ENCODE measurements at places on chromosomes 16 and 17.

DNA sequence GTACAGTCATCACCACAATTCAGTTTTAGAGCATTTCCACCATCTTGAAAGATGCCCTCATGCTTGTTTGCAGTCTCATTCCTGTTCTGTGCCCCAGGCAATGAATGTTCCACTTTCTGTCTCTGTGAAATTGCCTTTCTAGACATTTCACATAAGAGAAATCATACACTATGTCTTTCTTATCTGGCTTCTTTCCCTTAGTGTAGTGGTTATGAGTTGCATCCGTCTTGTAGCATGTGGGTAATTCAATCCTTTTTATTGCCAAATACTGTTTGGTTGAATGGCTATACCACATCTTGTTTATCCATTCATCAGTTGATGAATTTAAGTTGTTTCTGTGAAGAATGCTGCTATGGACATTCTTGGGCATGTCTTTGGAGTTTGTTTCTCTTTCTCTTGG, 132.5 kb upstream of the PLCG2 start:
- DNase-seq: no peak

DNA sequence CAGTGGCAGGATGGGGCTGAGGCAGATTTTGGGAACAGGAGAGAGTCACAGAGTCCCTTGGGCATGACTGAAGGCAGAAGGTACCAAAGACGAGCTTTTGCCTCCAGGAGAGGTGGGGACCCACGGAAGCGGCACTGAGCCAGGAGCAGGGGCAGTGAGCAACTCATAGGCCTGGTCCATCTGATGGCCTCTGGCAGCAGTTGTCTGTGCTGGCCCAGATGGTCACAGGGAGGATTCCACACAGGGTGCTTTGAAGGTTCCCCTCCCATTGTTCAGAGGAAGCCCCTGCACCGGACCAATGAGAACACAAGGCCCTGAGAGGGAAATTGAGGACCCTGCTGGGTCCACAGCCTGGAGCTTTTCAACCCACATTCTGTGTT, 360.3 kb upstream of the TNRC6C start:
- DNase-seq: no peak

GRCh38 chr16:79150151-79150550, 450.4 kb downstream of the MAF start:
- DNase-seq: no peak

DNA sequence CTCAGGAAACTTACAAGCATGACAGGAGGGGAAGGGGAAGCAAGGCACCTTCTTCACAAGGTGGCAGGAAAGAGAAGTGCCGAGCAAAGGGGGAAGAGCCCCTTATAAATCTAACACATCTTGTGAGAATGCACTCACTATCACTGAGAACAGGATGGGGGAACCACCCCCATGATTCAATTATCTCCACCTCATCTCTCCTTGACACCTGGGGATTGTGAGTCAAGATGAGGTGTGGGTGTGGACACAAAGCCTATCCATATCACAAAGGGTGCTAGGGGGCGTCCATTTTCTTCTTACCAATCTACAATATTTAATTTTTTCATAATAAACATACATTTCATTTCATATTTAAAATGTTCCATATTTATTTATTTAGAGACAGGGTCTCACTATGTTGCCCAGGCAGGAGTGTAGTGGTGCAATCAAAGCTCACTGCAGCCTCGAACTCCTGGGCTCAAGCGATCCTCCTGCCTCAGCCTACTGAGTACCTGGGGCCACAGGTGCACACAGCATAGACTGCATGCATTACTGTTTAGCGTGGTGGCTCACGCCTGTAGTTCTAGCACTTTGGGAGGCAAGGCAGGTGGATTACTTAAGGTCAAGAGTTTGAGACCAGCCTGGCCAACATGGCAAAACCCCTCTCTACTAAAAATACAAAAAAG, 26.5 kb upstream of the FAAP100 start:
- no peak for DNase-seq

DNA sequence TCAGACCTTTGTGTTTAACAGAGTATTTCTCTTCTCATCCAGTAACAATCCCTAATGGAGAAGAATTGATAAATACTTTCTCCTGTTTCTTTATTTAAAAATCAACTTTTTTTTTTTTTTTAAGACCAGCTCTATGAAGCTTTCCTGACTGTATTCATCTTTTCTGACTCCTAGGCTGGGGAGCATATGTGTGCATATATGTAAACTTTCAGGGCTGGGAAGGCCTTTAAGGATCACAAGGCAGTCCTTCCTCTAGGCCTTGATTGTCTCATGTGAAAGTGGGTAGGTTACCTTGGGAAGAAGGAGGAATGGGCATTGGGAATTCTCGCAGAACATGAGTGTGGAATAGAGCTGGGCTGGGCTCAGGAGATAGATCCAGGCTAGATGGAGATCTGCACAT, 292.9 kb upstream of the SALL1 start:
- DNase-seq: no peak

DNA sequence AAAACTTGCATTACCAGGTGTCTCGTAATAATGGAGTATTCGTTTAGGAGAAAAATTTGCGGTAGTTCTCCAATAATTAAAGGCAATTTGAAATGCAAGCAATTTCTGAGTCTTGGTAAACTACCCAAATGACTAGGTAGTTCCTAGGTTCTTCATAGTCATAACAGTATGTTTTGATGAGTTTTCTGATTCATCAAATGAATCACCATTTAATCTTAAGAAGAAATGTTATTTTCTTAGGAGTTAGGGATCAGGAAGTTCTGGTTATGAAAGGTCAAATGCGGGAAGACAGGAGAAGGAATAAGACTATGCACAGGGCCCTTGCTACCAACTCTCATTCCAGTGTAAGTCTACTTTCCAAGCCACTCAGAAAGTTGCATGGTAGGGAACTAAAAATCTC, 221.5 kb upstream of the SOX9 start:
- DNase-seq: no peak

GRCh38 chr16:16001596-16002255, 52.3 kb downstream of the ABCC1 start:
- DNase-seq: no peak
